ENCODE measurements at places on chromosomes 6 and 20. TPM values are rescaled to one million over a fixed set of nuclear protein-coding genes. Genes with fewer than 3 reads are reported as not detected.

The SNAI1 gene
- total RNA-seq = 10.9 TPM

DNA sequence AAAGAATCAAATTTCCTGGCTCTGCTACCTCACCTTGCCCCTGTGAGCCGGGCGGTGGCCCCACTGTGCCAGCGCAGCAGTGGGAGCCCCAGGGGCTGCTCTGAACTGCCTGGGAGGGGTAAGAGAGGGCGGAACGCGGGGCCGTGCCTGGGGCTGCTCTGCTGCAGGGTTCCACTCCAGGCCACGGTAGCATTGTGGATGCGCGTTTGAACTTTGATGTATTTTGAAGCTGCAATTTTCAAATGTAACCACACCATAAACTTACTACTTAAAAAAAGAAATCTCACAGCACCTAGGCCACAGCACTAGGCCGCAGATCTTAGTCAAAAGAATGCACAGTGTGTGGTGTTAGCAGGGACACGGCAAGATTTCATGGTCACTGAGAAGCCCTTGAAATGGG is 57.5 kb downstream of the PRDM1 start:
- no peak for DNase-seq

DNA sequence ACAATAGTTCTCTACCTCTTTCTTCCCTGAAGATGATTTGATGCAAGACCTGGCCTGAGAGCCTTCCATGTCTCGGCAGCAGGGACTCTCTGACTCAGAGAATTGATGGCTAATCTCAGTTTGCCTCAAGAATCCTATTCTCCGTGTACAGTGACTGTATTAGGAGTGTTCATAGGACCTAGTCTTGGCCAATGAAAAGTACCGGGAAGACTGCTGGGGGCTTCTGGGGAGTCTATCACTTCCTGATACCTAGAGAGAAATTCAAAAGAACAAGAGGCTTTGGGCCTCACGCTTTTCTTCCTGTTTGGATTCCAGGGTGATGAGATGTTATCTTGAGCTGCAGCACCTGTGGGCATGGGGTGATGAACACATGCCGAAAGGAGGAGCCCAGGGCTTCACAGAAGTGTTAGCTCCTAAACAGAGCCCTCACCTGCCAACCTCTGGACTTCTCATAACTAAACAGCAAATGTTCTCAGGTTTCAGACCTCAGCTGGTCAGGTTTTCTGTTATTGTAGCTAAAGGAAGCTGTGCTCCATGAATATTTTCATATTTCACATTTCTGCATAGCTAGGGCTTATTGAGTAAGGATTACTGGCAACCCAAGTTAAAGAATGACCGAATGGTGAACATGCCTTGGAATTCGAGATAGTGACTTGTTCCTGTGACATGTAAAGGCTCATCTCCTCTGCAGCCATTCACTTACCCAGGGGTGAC is 323.1 kb upstream of the AGPAT4 start:
- DNase-seq = no peak

The SLC2A10 gene
- 4.2 TPM for total RNA-seq

GRCh38 chr6:168163096-168163731 is 84.2 kb upstream of the FRMD1 start:
- no peak for DNase-seq

The SCRT2 gene
- total RNA-seq = not detected

The TMEM151B gene
- total RNA-seq = not detected

- no peak for DNase-seq
Measured at GRCh38 chr6:112906726-112907125, 559.6 kb downstream of the RFPL4B start.

DNA sequence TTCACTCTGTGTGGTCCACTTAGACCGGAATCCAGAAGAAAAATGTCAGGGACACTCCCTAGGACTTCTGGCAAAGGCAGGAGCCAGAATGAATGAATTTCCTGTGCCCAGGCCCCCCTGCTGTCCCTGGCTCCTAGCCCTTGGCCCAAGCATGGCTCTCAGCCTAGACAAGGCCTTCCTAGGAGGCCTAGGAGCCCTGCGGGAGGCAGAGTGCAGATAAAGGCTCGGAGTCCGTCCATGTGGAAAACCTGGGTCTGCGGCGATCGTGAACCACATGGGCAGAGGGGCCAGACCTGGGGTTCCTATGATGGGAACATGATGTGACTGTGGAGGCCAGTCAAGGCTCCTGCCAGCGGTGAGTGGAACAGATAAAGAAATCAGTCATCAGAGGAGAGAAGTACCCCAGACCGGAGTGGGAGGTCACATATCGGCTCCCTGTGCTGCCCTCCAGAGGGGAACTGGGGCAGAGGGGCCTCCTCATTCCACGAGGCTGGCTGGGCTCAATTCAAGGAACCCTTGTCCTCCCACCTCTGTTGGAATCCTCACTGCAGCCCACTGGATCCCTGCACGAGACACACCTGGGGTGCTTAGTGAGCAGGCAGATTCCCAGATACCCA is 5.9 kb upstream of the VSTM2L start:
- DNase-seq = peak; percentile 65

The DACT2 gene
- 21.1 TPM for total RNA-seq

- DNase-seq = no peak
Measured at GRCh38 chr6:90835596-90836212, 248.8 kb upstream of the MAP3K7 start.

The HLA-DQB1 gene
- total RNA-seq = not detected

- DNase-seq = no peak
Measured at GRCh38 chr6:158680015-158680414, 30.2 kb downstream of the SYTL3 start.

DNA sequence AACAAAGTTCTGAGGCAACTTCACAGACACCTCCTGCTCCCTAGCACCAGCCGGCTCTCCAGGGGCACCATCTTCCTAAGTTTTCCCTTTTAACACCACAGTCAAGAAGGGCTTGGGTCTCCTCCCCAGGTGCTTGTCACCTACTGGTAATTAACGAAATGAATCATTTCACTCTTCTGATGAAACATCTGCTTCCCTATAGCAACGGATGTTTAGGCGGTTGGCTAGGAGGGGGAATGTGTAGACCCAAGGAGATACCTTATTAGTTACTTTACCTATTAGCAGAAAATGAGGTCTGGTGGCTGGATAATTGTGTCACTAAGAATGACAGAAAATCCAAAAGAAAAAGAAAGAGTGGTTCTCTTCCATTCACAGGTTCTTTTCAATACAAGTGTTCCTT is 46.3 kb upstream of the FABP7 start:
- DNase-seq = no peak
